ENCODE measurements at places on chromosomes 4 and X.

DNA sequence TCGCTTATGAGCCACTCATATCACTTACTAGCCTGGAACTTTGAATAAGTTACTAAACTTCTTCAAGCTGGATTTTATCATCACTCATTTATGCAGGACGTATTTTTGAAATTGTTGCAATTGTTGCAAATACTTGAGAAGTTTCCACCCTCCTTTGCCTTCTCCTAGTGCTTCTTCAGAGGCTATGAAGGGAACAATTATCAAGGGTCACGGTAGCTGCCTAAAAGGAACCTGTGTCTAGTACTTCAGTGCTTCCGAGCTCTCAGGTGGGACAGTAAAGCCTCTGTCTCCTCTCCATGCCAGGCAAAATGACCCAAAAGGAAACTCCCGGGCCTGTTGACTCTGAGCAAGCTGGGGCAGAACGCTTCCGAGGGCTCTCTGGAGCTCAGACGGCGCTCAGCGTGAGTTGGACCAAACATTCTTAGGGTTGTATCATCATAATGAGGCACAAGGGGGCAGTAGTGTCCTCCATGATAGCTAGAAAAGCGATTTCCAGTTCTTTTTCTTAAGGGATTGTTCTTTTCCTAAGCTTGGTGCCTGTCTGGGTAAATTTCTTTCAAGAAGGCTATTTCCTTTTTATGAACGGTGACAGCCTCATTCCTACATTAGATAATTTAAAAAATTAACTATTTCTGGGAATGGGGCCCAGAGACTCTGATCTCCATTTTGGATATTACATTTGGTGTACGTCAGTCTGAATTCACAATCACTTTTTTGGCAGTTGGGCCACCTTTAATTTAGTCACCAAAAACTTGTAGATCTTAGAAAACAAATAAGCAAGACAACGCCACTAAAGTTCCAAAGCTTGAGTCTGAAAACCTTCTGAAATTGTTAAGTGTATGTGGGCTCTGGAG, 73.1 kb downstream of the PACRGL start:
- DNase-seq: peak; percentile 29

- DNase-seq: no peak
Measured at GRCh38 chr4:117137145-117137544, 51.8 kb upstream of the TRAM1L1 start.

DNA sequence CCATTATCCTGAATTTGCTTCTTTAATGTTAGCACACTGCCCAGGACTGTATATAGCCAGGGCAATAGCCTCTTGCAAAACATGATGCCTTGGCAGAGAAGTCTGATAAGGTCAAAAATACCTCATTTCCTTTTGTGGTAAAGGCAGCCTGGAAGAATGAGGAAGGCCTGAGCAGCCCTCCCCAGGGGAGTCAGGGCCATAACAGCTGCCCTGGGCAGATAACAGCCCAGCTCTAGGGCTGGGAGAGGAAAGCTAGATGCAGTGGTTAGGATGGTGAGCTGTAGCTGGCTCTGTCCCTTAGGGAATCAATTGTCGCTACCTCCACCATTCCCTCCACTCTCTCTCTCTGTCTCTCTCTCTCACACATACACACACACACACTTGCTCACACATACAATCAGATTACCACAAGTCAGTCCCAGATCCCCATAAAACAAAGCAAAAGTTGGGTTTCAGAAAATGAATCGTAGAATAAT, 29.2 kb downstream of the EFHC2 start:
- peak; percentile 2 for DNase-seq

DNA sequence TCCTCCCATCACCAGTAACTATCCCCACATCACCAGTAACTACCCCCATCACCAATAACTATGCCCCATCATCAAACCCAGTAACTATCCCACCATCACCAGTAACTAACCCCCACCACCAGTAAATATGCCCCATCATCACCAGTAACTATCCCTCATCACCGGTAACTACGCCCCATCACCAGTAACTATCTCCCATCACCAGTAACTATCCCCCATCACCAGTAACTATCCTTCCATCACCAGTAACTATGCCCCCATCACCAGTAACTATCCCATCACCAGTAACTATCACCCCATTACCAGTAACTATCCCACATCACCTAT, 2.9 kb downstream of the ASMTL start:
- no peak for DNase-seq

DNA sequence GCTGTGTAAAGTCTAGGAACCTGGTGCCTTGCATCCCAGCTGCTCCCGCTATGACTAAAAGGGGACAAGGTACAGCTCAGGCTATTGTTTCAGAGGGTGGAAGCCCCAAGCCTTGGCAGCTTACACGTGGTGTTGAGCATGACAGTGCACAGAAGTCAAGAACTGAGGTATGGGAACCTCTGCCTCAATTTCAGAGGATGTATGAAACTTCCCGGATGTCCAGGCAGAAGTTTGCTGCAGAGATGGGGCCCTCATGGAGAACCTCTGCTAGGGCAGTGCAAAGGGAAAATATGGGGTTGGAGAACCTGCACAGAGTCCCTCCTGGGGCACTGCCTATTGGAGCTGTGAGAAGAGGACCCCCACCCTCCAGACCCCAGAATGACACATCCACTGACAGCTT, 76.6 kb downstream of the DDX60 start:
- no peak for DNase-seq

DNA sequence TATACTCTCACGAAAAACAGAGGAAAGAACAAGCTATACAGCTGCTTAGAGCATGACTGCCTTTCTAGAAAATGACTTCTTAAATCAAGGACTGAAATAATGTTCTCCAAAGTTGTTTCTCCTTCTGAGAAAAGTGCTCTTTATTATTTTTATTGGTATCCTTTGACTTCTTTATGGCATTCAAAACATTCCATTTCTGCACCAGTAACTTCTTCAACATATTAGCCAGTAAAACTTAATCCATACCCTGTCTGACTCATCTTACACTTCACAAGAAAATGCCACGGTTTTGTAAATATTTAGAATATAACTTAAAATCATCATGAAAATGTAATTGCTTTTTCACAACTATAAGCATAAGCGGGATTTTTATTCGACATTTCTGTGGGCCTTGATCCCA, 180.4 kb downstream of the NR3C2 start:
- DNase-seq: no peak

DNA sequence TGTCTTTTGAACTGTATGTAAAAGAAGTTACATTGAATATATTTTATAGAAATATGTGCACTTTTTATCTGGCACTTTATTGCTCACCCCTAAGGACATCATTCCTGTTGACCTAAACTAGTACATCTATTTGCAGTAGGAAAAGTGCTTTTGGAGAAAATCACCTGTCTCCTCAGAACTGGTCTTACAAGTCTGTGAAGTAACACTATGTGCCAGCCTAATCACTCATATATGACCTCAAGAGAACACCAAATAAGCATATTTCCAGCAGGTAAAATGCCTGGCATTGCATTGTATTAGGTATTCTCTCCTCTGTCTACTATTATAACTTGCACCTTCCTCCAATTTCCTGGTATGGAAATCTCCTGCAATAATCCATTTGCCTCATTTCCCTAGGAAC, 4.0 kb upstream of the GASK1B start:
- DNase-seq: no peak

DNA sequence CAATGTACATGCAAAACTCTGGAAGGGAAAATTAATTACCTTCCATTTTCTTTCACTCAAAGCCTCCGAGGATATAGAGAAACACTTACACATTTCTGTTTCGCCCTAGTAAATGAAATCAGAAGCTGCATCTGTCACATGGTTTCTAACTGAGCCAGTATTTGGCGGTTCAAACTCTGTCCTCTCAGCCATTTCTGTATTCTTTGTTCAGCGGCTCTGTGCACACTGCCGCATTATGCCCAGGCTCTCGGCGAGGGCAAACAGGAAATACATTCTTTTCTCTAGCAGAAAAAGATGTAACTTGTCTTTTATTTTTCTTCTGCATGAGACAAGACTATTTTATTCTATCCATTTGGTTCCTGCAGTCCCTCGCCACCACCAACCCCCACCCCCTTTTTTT, 71.4 kb upstream of the GPM6B start:
- no peak for DNase-seq

DNA sequence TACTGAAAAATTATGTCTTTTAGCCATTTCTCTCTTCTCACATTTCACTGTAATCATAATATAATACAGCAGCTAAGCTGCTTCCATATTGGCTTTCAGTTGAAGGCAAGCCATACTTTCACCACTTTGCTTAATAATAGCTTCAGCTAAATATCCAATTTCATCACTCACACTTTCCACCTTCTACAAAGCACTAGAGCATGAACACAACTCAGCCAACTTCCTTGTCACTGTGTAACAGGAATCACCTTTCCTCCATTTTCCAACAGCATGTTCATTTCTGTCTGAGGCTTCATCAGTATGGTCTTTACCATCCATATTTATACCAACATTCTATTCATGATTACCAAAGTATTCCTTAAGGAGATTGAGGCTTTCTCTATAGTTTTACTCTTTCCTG, 219.8 kb upstream of the CTSO start:
- no peak for DNase-seq

- DNase-seq: no peak
Measured at GRCh38 chrX:8849458-8849857, 48.3 kb upstream of the FAM9A start.

DNA sequence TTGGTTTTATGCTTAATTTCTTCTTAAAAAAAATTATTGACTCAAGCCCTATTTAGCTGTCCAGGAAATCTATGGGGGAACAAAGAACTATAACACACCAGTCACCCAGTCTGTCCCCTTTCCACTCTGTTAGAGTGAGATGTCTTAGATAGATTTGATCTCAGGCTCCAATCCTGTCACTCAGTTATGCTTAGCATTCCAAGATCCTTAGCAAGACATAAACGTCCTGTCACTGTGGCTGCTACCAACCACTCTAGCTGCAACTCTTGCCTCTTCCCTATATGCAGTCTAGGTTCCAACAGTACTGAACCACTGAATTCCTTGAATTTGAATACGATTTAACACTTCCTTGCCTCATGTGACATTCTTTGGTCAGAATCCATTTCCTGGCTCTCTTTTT, 241.9 kb upstream of the NWD2 start:
- DNase-seq: no peak

DNA sequence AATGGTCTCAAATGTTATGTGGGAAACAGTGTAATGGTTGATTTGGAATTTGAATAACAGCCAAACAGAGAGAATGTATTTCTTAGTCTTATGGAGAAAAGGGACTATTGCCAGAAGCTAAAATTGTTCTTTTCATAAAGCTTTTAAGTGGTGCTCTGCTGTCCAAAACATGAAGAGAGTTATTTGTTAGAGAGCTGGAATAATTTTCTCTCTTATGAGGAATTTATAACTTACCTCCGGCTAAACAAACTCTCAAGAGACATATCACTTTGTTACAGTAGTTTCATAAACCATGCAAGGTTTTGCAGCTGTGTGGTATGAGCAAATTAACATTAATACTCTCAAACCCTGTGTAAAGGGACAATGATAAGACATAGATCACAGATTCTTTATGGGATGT, 28.6 kb downstream of the SULT1B1 start:
- DNase-seq: no peak

DNA sequence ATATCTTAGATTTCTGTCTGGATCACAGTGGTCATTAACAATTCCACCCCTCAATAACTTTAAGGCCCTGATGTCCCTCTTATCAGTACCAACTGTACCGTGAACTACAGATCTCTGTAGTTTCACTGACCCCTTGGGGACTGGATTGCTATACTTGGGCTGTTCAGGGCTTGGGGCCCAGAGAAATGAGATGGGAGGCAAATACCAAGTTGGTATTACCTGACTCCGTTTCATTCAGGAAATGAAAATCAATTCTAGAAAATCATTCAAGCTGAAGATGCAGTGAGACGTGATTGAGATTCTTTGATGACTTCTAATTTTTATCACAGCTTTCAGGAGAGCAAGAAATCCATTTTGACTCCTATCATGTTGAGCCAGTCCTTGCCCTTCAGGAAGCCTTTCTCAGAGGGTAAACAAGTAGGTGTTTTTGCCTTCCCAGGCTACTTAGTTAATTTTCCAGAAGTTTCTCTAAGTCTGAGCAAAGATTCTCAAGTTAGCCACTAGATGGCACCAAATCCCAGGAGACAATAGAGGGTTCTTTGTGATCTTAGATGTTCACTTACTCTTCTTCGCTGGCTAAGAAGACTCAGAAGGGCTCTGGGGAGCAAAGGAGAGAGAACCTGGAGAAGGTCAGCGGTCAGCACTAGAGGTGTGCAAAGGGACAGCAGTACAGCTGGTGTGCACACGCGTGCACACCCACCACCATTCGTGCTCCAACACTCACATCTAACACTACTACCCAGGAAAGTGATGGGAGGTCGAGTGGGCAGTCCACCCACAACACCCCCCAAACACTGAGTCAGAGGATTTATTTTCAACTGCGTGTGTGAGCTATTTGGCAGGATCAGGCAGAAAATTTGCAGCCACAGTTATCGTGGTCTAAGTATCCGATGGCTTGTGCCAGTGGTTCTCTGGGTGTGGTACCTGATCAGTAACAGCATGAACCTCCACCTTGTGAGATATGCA, 7.4 kb downstream of the HNRNPH2 start:
- DNase-seq: peak; percentile 72

DNA sequence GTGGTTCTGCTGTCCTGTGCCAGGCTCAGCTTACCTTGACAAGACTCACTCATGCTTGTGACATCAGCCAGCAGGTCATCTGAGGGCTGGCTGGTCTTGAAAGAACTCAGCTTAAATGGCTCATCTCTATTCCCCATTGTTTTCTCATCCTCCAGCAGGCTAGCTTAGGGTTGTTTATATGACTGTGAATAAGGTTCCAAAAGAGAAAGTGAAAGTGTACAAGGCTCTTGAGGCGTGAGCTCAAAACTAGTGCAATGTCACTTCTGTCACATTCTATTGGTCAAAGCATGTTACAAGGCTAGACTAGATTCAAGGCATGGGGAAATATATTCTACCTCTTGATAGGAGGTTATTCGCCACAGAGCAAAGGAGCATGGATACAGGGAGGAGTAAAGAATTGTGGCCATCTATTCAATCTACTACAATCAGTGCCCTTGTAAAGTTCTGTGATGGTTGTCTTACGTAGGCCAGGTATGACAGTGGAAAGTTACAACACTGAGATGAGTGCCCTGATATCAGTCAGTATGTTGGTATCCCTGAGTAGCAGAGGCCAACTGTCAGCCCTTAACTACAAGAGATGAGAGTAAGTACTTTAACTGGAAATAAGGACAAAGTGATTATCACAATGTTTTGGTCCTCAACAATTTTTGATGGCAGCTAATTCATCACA, 19.8 kb upstream of the TMLHE start:
- DNase-seq: peak; percentile 37

- peak; percentile 54 for DNase-seq
Measured at GRCh38 chrX:136227948-136228838, 23.0 kb downstream of the MAP7D3 start.

- no peak for DNase-seq
Measured at GRCh38 chr4:5158825-5159224, 107.5 kb downstream of the STK32B start.

DNA sequence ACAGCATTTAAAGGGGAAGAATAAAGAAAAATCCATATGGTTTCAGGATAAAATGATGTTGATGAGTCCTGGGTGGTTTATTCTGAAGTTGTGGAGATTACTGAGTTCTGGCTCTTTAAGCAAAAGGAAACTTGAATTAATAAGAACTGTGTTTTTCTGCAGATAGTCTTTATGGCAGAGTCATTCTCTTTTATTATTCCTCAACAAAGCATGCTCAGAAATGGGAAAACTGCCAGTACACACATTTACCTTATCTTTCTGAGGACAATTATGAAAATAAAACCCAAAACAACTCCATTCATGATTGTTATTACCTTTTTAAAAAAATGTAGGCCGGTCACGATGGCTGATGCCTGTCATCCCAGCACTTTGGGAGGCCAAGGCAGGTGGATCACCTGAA, 58.5 kb downstream of the ADD1 start:
- no peak for DNase-seq
